Fibroblast of skin of left quadriceps (primary cell): ENCODE measurements at places on chromosomes 1 and 21.

- DNase-seq: no peak
These were observed 27.2 kb downstream of the NHLH2 start for GRCh38 chr1:115813727-115814126.

GRCh38 chr1:89550995-89551394 is 26.4 kb downstream of the LRRC8B start:
- no peak for DNase-seq

GRCh38 chr1:77468949-77469710 is 187.3 kb downstream of the AK5 start:
- no peak for DNase-seq

GRCh38 chr1:52111492-52111891 is 30.4 kb upstream of the ZFYVE9 start:
- DNase-seq: no peak

DNA sequence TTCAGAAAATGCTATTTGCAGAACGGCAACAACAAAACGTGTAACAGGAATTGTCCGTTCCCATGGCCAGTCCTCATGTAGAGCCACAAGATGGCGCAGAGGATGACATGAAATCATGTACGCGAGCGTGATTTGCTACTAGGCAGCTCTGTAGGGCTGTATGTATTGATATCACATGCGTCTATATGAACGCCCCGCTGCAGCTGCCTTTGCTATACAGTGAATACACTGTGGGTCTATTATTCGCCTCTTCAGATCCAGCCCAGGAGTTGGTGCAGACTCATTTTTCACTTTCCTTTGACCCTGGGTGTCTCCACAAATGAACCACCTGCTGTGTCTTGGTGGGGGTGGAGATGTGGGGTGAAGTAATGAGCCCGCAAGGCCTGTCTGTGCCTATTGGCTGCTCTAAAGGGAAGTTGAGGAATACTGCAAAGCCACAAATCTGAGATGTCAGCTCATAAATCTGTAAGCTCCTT is 361.5 kb downstream of the KIF26B start:
- no peak for DNase-seq

DNA sequence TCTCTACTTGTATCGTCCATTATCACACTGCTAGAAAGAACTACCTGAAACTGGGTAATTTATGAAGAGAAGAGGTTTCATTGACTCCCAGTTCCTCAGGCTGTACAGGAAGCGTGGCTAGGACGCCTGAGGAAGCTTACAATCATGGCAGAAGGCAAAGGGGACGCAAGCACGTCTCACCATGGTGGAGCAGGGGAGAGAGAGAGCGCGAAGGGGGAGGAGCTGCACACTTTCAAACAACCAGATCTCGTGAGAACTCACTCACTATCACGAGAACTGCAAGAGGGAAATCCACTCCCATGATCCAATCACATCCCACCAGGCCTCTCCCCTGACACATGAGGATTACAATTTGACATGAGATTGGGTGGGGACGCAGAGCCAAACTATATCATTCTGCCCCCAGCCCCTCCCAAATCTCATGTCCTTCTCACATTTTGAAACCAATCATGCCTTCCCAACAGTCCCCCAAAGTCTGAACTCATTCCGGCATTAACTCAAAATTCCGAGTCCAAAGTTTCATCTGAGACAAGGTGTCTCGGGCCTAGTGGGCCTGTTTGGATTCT is 8.0 kb downstream of the MMEL1 start:
- DNase-seq: no peak

DNA sequence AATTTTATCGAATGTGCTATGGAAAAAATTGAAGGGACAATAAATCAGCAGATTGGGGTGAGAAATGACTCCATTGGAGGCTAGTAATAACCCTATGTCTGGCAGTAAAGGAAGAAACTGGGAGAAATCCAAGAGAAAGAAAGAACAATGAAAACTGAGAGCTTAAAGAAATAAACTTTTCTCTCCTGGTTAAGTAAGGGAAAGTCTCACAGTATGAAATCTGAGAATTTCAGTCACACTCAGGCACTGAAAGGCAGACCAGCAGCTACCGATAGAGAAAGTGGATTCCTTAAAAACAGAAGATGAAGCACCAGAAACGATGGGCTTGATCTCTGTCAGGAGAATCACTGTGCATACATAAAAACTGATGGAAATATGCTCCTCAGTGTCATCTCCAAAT is 404.2 kb downstream of the PLPP3 start:
- no peak for DNase-seq

DNA sequence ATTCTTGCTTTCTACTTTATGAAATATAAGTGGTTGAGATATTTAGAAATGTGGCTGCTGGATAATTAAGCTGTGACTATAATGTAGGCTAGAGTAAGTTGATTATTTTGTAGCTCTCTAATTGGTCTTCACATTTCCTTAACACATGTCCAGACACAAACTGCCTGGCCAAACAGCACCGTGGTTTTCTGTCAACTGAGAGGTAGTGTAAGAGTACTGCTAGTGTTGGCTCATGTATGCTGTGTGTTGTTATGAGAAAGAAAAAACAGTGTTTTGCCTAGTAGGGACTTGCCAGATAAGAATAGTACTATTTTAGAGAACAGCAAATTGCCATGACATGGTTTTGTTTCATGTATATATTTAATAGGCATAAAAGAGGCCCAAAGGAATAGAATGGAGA is 37.1 kb downstream of the TMED5 start:
- DNase-seq: no peak

GRCh38 chr1:93907718-93908117 is 1.5 kb downstream of the GCLM start:
- DNase-seq: no peak

- DNase-seq: no peak
These were observed 302.6 kb upstream of the C1orf87 start for GRCh38 chr1:60376196-60376595.

- DNase-seq: no peak
These were observed 576.6 kb downstream of the ADGRL2 start for GRCh38 chr1:82377201-82377884.

DNA sequence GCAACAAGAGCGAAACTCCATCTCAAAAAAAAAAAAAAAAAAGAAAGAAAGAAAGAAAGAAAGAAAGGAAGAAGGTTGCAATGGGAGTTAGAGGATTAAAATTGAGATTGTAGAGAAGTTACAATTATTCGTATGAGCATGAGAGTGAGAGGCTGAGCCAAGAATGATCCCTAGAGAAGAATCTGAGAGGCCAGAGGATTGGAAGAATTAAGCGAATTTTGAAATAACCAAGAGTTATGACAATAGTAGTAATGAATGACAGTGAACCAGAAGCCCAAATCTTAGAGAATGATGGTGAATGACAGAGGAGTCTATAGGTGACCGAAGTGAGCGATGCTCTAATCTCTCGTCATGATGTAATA is 369 bp upstream of the ZYG11B start:
- no peak for DNase-seq

- no peak for DNase-seq
These were observed 152.8 kb downstream of the GRIK3 start for GRCh38 chr1:36881541-36881940.
